ENCODE measurements at places on chromosomes 13 and 19.

DNA sequence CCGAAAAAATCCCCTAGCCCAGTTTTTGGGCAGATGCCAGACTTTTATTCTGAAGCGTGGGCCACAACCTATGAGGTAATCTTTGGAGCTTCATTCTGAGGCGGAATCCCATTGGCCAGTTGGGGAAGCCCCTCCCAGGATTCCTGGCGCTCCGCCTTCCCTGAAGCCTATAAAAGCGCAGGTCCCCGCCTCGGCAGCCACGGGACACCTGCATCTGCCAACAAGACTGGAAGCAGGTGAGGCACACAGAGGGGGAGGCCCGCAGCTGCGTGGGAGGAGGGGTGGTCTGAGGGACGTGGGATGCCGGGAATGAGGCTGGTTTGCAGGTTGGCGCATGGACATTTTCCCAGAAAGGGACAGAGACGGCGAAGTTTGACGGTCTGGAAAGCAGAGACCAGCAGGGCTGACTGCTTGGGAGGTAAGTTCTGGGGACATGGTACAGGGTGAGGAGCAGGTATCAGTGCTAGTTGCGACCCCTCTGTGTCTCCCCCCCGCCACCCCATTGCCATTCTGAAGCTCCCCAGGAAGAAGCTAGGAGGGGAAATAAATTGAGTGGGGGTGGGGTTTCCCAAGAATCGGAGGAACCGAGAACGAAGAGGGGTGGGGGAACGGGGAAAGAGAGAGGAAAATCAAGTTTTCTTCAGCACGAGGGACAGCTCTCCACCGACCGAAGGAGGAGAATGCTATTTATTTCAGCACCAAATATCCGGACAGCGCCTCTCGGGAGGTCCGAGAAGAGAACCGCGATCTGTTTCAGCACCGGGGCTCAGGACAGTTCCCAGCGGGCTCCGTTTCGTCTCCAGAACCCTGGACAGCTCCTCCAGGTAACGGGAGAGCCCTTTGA is 22.4 kb upstream of the FEM1A start:
- DNase-seq: peak; percentile 63

GRCh38 chr19:30804751-30805150 is 432.6 kb downstream of the ZNF536 start:
- no peak for DNase-seq

DNA sequence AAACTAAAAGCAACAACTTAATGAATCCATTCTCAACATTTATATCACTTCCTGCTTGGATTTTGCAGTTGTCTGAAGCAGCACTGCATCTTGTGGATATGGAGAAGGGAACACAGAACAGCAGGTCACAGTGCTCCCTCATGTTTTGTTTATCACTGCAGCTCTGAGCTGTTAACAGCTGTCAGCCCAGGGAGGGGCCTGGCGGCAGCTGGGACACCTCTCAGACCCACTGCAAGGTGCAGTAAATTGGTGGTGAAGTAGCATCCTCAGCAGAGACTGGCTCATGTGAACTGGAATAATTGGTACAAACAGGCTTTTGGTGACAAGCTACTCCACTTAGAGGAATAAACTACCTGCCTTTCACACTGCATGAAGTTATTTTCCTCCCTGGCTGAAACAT is 170.4 kb downstream of the LIG4 start:
- DNase-seq: no peak

GRCh38 chr13:63184693-63185092 is 1769.0 kb upstream of the PCDH20 start:
- no peak for DNase-seq

DNA sequence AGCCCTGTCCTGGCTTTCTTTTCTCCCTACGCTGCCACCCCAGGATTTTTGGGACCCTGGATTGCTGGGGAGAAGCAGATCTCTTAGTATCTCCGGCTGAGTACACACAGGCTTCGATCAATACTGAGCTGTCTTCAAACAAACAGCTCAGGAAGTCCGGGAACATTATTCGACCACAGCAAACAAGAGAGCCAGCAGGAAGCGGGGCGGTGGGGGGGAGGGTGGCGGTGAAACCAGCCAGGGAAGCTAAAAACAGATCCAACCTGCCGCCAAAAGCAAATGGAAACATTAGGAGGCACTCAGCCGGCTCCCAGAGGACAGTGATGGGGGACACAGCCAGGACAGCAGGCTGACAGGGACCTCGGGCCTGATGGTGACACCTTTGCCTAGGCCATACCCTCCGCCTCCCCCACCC is 12.2 kb upstream of the BCAM start:
- no peak for DNase-seq

DNA sequence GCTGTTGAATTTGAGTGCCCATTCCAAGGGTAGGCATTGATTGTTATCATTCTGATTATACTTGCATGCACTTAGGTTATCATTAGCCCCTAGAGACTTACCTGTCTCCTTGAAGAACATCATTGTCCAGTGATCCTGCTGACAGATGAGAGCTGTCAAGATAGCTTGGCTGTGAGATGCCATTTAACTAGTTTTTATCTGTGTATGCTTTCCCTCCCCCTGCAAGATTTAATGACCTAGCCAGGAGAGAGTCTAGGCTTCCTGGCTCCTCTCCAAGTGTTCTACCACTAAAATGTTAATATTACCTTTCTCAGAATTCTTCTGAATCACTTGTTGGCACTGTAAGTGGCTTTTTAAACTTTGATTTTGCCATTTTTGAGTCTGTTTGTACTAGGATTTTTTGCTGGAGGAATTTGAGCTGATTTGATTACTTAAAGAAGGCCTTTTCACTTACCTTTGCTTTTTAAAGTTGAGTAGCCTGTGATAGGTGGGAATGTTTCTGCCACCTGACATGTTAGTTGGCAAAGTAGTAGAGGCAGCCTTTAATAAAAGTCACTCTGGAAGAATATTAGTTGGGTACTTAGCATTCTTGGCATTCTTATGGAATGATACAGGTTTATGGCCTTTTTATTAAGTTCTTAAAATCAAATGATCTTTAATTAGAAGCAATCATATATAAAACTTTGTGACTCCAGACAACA is 41.1 kb downstream of the ARHGAP35 start:
- DNase-seq: no peak

GRCh38 chr13:24264976-24265375 is 44.4 kb upstream of the C1QTNF9 start:
- DNase-seq: peak; percentile 71

DNA sequence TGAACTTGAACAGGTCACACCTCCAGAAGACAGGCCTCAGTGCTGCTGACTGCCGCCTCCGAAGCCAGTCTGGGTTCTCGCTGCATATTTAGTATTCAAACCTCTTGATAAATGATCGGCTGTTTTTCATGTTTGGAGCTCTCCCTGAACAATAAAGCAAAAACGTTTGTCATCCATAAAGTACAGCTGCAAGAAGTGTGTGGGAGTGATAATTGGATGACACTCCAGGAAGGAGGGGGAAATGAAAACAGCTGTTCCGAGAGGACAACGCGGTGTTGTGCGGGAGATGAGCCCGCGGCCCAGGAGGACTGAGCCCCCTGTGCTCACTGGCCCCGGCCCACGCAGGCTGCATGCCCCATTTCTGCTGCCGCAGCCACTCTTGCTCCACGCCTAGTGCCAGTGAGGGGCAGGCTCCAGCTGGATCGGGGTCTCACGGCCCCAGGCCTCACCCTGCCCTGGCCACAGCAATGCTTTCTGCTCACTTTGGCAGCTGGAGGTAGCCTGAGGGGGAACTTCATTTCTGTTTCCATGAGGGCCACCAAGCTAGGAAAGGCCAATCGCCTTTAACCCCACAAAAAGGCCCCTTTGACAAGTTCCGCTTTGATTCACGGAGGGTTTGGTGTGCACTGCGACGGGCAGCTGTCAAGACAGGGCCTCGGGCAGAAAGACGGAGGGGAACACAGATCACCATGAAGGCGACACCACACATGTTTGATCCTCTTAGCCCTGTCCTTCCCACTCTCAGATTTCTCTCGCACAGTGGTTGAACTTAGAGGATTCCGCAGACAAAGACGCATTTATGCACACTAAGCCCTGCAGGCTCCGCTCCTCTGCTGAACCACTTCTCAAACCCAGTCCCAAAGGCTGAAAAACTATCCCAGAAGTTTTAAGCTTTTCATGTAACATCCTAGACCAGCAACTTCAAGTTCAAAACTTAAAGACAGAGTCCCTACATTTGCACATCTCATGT is 537.6 kb downstream of the EFNB2 start:
- no peak for DNase-seq

DNA sequence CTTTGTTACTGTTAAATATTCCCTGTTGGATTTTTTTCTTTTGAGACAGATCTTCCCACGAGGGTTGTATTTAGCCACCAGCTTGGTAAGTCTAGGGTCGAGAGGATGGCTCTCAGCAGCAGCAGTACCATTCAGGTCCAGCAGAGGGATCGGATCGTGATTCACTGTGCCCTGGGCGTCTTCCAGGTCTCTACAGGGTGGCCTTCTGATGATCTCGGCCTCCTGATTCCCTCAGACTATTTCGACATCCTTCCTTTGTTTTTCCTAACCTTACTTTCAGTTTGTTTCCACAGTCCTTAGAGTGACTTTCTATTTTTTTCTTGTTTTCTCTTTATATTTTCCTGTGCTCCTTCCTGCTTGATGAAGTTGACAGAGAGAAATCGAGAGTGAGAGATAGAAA is 1436.9 kb downstream of the UQCRFS1 start:
- no peak for DNase-seq

- peak; percentile 24 for DNase-seq
Measured at GRCh38 chr19:46351241-46352041, 4.6 kb downstream of the PPP5C start.

DNA sequence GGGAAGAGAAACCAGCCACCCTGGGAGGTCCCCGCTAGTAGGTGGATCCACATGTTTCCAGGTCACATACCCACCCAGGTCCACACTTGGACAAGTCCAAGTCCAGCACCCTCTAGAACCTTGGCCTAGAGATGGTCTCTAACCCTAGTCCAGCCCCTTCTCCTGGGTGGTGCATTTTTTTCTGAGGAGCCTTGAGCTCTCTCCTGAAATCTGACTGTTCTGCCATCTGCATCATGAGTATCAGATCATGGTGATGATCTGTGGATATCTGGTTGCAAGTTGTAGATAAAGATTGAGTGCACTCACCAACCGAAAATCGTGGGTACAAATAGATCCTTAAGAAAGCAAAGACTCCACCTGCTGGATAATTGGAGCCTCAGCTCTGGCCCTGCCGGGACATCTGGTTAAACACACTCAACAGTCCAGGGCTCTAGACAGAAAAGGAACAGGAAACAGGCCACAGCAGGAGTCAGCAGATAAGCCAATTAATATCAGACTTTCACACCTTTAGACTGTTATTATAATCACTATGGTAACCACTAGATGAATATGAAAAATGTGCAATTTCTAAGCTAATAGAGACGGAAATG is 41.1 kb downstream of the GPR12 start:
- DNase-seq: no peak

DNA sequence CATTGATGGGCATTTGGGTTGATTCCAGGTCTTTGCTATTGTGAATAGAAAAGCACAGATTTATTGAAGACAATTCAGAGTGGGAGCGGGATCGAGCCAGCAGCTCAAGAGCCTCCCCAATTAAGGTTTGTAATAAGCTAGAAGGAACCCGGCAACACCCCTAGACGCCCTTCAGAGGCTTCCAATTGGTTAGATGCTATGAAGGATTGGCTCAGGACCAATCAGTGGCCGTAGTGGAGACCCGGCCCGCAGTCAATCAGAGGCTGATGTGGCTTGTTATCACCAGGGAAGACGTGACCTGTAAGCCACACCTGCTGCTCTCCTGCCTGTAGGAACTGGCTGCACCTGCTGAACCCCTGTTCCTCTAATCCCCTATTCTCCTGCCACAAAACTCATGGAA is 14.6 kb downstream of the SIGLEC11 start:
- no peak for DNase-seq

- peak; percentile 54 for DNase-seq
Measured at GRCh38 chr13:108227651-108228272, 9.6 kb downstream of the ABHD13 start.

GRCh38 chr13:51632591-51633362 is 48.5 kb downstream of the WDFY2 start:
- no peak for DNase-seq

- no peak for DNase-seq
Measured at GRCh38 chr13:52652980-52653303, 306 bp downstream of the SUGT1 start.

- no peak for DNase-seq
Measured at GRCh38 chr19:51980116-51980736, 6.4 kb downstream of the ZNF350 start.

DNA sequence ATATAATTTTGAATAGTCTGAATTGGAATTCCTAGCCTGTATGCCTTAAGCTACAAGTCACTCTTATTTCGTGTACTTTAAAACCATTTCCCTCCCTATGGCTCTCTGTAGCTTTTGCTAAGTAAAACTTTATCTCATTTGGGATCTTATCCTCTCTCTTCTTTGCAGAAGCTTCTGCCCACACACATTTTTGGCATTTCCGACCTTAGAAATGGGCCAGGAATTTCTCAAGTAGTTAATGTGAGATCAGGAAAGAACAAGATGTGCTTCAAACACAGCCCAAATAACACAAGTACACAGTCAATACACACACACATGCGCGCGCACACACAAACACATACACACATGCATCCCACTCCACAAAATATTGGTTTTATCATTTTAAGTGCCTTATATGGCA is 931.0 kb upstream of the MIR17HG start:
- DNase-seq: no peak

GRCh38 chr19:13062317-13062716 is 40.3 kb downstream of the LYL1 start:
- DNase-seq: no peak

GRCh38 chr19:38614289-38614688 is 3.5 kb downstream of the MAP4K1 start:
- DNase-seq: no peak

DNA sequence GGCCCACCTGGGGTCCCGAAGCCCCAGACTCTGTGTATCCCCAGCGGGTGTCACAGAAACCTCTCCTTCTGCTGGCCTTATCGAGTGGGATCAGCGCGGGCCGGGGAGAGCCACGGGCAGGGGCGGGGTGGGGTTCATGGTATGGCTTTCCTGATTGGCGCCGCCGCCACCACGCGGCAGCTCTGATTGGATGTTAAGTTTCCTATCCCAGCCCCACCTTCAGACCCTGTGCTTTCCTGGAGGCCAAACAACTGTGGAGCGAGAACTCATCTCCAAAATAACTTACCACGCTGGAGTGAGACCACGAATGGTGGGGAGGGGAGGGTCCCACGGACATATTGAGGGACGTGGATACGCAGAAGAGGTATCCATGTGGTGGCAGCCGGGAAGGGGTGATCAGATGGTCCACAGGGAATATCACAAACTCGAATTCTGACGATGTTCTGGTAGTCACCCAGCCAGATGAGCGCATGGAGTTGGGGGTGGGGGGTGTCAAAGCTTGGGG is 1.0 kb upstream of the ICAM5 start:
- DNase-seq: peak; percentile 36

DNA sequence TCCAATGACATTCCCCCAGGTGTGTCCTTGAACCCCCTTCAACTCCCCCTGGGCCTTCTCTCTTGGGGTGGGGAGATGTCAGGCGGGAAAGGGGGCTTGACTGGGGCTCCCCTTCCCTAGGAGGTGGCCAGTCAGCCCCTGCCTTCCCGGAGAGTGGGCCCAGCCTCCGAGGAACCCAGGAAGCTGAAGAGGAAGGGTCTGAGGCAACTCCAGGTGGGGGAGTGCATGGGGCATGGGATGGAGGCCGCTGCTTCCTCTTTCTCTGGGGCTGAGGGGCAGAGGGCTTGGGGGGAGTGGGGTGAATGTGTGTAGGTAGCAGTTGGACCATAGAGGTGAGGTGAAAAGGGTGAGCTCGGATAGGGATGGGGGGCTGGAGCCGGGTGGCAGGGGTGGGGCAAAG is 2.7 kb upstream of the INAFM1 start:
- DNase-seq: no peak
